ENCODE measurements at places on chromosomes 4 and X.

- no peak for DNase-seq
Measured at GRCh38 chr4:10086506-10087120, 30.0 kb downstream of the WDR1 start.

DNA sequence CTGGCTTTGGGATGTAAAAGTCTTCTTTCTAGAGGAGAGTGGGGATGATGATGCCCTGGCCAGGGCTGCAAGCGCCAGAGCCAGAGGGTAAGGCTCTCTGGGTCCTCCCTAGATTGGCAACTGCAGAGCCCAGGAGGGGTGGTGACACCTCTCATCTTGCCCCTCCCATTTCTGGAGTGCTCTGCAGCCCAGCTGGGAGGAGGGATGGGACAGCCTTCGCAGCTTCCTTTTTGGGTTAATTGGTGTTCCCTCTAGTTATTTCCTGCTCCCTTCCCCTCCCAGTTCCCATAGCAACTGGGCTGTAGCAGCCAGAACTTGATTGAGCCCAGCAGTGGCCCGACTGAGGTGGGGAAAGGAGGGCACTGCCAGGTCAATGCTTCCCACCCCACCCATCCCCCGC lies 19.2 kb downstream of the NALF2 start:
- no peak for DNase-seq

- DNase-seq = no peak
Measured at GRCh38 chrX:77427611-77428010, 19.6 kb upstream of the FGF16 start.

DNA sequence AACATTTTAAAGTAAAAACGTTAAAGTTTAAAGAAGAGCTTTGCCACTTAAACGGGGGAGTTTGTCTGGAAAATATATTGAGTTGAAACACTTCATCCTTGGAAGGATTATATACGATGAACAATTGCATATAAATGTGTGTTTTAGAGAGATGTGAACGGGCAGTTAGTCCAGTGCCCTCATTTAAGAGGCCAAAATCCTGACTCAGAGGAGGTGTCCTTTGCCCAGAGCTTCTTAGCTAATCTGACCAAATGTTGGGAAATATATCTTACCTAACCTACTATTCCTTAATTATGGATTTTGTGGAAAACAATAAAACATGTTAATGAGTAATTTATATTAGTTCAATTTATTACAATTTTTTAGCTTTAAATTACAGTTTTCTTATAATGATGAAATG lies 327.2 kb upstream of the DIPK2B start:
- DNase-seq = no peak

GRCh38 chr4:184273166-184274147 lies 55.8 kb upstream of the ENPP6 start:
- DNase-seq = no peak

Data from stimulated activated CD4-positive, alpha-beta T cell treated with anti-CD3 and anti-CD28 coated beads, TNF-alpha, amount 100 ng/mL, for 1 hour (primary cell).